Psoas muscle (tissue), 8 donors: ENCODE measurements at places on chromosomes 6 and 20.

DNA sequence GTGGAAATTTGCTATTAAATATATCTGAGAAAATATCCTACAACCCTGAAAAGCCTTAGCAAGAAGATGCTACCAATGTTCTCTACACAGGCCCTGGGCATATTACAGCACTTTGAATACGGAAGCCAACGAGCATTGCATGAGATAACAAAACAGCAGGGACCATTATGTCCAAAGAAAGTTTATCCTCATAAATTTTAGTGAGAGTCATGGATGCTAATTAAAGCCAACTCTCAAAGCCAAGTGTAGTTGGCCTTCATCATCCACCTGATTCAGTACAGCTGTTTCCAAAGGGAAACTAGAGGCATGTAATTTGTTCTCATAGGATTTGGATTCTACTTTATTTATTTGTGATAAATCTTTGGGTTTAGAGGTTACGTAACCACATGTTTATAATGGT, 564.8 kb downstream of the RFPL4B start:
- no peak for DNase-seq

DNA sequence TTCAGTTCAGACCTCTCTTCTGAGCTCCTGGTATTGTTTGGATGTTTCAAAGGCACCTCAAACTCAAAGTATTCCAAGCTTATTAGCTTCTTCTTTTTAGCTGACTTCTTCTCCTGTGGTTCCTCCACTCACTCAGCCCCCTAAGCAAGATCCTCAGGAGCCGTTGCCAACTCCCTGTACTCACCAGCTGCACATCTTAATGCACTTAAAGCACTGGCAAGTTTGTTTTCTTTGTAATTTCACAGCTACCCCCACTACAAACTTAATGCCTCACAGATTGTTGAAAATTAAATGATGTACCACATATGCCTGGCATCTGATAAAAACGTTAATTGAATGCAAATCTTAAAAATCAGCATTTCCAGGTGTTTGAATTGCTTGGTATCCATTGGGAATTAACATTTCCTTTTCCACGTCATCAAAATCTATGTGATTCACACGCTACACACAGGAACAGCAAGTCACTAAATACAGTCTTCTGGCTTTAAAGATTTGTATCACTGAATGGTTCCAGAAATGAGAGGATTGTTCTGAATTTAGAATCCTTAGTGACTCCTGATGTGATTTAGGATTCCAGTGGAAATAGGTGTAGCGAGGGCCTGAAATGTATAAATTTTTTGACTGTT, 24.5 kb downstream of the CALHM6 start:
- no peak for DNase-seq

DNA sequence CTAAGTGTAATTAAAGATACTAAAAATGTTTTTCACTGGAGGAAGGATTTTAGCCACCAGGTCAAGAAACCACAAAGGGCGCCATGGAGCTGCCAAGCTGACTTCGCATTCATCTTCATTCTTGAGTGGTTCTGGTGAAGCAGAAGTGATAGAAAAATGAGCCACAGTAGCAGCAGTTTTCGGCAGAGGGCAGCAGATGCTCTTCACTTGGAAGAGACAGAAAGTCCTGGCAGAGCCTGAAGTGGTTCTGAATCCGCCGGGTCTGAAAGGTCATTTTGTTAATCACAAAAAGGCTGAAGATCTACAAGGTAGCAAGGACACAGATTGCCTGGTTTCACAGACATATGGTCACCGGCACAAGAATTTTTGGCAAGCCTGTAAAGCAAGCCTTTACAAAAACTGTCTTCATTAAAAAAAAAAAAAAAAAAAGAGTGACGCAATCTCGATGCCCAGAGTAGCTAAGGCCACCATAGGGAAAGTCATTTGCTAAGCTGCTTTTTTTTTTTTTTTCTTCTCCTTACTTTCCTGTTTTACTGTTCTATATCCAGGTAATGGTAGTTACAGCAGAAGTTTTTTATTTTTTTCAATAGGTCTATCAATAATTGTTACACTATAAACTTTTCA, 345.1 kb upstream of the AGPAT4 start:
- DNase-seq = peak; percentile 21

DNA sequence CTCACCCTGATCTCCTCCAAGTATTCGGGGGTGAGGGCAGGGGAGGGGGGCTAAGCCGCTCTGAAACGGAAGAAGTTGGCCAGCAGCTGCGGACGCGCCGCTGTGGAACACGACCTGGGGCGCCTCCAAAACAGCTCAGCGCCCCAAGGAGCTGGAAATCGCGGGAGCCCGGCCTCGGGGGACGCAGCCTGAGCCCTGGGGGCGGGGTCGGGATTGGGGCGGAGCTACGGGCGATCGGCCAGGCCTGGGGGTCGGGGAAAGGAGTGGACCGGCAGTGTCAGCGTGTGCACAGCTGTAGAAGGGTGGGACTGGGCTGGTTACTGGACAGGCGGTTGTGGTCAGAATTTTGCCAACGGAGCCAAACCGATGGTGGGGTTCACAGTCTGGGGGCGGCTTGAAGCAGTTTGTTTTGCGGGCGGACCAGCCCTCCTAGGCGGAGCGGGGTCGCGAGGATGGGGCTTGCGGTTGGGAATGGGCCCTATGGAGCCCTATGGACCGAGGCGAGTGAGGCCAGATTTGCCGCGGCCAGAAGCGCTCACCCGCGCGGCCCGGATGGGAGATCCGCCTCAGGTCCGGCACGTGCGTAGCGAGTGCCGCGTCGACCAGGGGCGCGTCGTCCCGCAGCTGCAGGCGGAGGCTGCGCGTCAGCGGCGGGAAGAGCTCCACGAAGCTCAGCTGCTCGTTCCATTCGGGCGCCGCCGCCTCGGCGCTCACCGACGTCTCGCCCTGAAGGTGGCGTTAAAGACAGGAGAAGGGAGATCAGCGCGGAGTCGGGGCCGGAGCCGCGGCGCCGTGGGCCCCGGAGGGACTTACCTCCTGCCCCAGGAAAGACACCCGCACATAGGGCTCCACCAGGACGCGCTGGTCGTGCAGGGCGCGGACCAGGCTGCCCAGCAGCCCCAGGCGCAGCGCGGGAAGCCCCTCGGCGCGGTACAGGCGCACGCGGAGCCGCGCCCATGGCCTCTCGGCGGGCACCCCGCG, 14.3 kb upstream of the SPAG4 start:
- DNase-seq = peak; percentile 77

DNA sequence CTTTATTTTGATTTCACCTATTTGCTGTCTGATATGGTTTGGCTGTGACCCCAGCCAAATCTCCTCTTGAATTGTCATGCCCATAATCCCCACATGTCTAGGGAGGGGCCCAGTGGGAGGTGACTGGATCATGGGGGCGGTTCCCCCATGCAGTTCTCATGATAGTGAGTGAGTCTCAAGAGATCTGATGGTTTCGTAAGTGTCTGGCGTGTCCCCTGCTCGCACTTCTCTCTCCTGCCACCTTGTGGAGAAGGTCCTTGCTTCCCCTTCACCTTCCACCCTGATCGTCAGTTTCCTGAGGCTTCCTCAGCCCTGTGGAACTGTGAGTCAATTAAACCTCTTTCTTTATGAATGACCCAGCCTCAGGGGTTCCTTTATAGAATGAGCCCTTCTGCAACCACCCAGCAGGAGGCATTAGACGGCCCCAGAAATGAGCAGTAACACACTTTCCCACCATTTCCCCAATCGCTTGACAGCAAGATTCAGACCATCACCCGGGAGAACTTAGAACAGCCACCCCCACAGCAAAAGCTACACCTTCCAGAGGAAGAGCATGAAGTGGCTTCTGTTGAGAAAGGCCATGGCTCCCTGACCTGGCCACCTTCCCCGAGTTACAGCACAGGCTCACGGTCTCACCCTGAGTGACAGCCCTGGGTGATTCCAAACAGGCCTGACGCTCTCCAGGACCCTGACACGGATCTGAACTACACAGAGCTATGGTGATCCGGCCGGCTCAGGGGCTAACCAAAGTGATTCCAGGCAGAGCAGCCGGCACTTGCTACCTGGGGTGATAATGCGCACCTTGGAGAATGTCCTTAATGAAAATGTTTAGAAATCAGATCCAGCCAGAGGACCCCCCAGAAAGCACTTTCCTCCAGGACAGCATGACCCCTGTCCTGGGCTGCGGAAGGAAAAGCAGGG, 131.2 kb upstream of the CDH4 start:
- DNase-seq = no peak

GRCh38 chr6:14501240-14501639, 383.7 kb downstream of the CD83 start:
- no peak for DNase-seq

DNA sequence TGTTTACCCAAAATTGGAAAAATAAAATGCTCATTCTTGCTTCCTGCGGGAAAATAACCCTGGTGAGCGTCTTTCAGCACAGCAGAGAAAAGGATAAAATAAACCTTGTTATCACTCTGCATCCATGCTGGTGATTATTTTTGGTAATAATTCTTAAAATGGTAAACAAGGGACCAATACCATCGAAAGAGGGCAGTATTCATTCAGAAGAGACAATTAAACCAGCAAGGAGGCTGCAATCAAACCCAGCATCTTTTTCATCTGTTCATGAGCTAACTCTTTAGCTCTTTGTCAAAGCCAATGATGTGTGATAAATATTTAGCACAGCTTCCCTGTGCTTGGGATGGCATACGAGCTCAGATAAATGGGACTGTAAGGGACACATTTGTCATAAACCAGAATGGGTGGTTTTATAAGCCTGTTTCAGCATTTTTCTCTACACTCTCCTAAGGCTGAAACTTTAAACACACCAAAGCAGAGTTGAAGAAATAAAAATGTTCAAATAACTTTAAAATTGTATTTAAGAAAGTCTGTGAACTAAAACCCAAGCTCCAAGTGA, 34.4 kb downstream of the CDH26 start:
- DNase-seq = no peak

DNA sequence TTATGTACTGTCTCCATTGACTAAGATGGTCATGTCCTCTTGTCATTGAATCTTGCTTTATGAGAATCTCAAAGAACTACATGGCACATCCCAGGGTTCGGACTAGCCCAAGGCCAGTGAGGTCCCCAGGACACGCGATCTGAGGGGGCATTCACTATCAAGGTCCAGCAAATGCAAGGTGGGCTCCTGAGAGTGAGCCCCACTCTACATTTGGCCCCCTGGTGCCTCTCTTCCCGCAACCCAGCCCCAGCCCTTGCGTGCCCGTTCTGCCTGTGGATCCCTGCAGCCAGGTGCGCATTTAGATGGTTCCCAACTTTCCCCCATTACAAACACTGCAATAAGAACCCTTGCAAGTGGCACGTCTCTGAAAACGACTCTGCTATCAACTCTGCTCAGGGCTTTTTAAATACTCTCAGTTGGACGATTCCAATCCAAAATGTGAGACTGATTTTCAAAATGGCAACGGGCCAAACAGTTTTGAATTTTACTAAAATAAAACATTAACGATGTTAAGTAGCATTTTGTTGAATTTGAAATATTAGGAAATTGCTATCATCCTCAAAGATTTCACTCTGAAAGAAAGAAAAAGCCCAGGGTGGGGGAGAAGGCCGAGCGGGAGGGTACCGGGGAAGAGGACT, 59.6 kb downstream of the NFATC2 start:
- DNase-seq = no peak
